ENCODE measurements at places on chromosomes 16 and 17.

- DNase-seq = no peak
Measured at GRCh38 chr16:66346221-66346620, 20.3 kb upstream of the CDH5 start.

GRCh38 chr16:11637320-11637719 lies 30.9 kb upstream of the SNN start:
- DNase-seq = no peak

DNA sequence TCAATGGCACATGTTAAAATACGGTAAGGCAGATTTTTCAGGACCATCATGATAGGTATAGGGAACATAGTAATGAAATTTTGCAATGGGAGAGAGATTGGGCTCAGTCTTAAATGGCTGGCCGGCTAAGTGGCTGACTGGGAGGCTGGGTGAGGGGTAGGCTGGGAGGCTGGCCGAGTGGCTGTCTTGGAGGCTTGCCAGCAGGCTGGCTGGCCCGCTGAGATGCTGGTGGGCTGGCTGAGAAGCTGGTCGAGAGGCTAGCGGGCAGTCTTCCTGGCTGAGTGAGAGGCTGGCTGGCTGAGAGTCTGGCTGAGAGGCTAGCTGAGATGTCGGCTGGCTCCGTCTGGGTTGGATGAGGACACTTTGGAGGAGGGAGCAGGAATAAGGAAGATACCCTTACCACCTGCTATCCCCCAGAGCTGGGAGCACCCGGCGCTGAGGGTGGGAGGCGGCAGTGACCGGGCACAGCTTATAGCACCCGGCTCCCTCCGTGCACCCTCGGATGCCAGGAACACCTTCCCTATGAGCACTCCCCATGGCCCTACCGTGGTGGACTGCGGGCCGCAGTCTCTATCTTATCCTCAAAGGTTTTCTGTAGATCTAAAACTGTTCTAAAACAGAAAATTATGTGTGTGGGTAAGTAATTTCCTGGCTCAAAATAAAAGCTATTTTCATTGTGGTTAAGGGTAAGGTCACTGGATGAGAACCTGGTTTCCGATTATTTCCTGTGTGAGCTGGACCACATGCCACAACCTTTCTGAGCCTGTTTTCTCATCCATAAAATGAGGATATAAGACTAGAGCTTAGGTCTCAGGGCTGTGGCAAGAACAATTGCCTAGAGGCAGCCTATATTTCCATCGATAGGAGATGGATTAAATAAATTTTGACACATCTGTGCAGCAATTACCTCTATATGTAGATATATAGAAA lies 34.5 kb upstream of the TMC5 start:
- no peak for DNase-seq

GRCh38 chr17:73531158-73531557 lies 113.1 kb downstream of the SDK2 start:
- no peak for DNase-seq

DNA sequence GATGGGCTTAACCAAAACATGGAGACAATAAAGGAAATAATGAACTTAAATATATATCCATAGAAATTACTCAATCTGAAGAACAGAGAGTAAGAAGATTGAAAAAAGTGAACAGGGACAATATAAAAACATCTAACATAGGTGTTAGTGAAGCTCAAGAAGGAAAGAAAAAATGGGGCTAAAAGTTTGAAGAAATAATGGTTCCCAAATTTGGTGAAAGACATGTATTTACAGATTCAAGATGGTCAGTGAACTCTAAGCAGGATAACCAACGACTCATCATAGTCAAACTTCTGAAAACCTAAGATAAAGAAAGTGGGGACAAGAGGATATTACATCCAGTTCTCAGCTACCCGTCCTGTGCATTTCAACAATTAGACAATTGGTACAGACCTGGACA lies 22.6 kb downstream of the SDK2 start:
- no peak for DNase-seq

DNA sequence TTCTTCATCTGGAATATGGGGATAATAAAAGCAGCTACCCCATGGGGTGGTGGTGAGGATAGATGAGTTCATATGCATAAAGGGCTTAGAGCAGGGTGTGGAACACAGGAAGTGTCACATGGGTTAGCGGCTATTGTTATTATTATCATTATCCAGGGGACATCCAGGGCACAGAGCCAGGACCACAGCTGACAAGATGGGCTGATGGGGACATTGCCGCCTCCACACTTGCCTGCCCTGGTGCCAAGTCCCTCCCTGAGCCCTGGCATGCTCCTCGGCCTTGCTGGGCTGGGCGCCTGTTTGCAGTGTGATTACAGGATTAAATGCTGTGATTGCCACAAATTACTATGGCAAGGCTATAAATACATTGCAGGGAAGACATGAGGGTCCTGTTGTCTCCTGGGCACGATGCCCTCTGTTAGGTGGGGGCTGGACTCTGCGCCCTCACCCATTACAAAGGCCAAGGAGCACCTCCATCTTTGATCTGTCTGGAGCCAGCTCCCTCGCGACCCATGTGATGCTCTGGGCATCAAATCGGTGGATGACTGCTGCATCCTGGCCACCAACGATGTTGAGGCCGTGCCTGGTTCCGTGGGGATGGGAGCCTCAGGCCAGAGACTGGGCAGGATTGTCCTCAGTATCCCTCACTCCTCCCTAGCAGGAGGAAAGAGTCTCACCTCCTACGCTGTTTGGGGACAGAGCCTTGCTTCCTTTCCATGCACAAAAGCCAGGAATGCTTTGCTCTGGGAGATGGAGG lies 43.2 kb downstream of the PIMREG start:
- no peak for DNase-seq

DNA sequence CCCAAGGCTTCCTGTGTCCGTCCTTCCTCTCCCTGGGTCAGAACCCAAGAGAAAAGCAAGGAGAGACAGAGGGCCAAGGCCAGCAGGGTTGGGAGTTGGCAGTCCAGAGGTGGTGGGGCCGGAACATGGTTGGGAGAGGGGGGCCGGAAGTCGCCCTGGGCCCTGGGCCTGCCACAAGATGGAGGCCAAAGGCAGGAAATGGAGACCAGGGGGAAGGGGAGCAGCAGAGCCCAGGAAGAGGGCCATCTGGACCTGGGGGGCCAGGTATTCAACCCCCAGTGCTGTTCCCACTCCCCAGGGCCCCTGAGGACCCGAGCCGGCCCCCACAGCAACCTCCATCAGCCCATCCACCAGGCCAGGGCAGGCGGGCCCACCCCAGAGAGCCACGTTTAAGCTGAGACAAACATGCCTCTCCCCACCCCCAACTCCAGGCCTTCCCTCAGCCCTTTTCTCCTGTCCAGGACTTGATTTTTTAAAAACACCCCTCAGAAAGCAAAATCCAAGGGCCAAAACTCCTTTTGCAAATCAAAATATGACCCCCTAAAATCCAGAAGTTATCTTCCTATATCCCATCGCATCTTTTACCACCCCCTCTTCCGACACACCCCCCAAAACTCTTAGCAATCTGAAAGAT lies 4.4 kb upstream of the BCL6B start:
- DNase-seq = no peak

GRCh38 chr17:52120465-52120864 lies 38.0 kb downstream of the CA10 start:
- no peak for DNase-seq

GRCh38 chr17:8806926-8807550 lies 7.9 kb upstream of the MFSD6L start:
- DNase-seq = no peak

DNA sequence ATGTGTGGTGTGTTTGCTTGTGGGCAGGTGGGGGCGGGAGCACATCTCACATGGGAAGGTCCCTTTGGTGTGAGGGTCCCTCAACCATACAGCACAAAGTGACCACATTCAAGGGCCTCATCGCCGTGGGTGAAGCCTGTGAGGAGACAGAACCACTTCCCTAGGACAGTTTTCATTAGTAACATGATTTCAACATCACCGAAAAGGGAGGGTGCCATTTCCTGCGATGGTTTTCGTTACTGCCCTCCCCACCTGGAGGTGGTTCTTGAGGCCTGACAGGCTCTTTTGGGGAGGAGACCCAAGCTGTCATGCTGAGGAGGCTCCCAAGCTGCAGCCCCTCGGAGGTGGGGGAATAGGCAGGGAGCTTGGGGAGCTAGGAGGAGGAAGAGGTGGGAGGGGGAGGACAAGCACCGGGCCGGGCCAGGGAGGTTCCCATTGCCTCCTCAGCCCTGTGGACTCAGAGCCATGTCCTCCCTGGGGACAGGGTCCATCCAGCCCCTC lies 9.5 kb downstream of the CD300LB start:
- no peak for DNase-seq

- no peak for DNase-seq
Measured at GRCh38 chr16:73190688-73191659, 143.0 kb upstream of the ZFHX3 start.

- peak; percentile 50 for DNase-seq
Measured at GRCh38 chr17:74369221-74369620, 1.9 kb downstream of the GPR142 start.

DNA sequence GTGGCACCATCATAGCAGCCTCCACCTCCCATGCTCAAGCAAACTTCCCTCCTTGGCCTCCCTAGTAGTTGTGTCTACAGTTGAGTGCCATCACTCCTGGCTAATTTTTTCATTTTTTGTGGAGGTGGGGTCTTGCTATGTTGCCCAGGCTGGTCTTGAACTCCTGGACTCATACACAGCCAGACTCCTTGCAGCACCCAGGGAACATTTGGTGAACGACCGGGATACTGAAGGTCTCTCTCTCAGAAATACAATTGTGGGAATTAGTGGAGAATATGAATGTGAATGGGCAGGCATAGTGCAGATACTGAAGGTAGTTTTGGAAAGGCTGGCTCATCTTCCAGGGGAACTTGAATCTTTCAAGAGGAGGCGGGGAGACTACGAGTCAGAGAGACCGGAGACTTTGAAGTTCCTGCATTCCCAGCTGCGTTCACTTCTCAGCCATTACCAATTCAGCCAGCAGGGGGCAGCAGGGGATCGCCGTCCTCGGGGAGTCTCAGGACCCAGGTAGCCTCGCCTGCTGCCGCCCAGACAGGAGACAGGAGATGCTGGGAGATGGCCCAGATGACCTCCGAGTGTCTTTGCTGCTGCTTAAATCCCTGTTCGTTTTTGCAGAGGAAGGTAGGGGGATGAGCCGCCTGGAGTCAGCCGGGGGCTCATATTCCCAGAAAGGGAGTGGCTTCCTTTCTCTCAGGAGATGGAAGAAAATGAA lies 68.6 kb downstream of the HAPSTR1 start:
- no peak for DNase-seq

DNA sequence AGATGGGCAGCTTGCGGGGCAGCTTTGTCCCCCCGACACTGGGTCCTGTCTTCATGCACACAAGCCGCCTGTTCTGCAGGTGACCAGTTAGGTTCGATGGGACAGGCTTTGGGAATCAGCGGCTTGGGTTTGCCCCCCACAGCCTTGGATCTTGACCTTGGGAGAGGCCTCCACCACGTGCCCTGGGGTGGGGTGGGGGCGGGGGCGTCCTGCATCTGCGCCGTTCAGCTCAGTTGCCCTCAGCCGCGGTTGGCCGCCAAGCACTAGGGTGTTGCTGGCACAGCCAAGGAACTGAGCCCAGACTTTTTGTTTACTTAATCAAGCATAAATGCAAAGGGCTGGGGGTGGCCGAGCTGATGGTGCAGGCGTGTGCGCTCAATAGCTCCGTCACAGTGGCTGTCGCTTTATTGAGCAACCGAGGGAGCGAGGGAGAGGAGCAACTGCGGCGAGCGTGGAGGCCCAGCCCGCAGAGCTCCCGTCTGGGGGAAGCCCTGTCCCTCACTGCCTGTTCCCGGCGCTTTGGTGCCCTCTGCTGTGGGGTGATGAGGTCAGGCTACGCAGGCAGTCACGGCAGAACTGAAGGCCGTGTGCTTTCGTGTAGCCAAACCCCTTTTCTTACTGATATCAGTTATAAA lies 33.9 kb downstream of the JPH3 start:
- peak; percentile 68 for DNase-seq
